NCI-H187 (cell line): ENCODE measurements at places on chromosomes 7 and 10.

DNA sequence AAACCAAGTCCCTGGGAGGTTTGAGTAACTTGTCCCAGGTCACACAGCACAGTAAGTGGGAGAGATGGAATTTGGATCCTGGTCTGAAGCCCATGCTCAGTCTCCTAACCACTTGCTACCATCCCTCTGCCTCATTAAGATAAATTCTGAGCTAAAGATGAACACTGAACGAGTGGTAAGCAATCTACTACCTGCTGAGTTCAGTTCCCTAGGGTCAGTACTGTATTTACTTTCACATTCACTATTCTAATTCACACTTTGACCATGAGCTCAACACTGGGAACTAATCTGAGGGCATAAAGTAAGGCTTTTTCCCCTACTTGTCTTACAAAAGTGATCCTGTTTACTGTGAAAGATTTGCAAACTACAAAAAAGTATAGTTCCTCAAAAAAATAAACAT, 2.4 kb downstream of the UROS start:
- DNase-seq: no peak

DNA sequence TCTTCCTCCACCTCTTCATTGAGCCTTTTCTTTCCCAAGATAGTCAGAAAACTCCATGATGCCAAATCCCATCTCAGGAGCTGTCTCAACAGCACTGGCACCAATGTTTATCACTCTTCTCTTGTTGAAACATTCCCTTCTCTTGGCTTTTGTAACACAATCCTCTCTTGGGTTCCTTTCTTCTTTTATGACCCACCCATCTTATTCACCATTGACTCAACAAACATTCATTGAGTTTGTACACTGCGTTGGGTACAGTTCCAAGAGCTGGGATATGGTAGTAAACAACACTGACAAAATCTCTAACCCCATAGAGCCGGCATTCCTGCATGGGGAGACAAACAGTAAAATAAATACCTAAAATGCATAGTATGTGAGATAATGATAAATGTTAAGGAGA, 577.5 kb downstream of the INHBA start:
- no peak for DNase-seq

DNA sequence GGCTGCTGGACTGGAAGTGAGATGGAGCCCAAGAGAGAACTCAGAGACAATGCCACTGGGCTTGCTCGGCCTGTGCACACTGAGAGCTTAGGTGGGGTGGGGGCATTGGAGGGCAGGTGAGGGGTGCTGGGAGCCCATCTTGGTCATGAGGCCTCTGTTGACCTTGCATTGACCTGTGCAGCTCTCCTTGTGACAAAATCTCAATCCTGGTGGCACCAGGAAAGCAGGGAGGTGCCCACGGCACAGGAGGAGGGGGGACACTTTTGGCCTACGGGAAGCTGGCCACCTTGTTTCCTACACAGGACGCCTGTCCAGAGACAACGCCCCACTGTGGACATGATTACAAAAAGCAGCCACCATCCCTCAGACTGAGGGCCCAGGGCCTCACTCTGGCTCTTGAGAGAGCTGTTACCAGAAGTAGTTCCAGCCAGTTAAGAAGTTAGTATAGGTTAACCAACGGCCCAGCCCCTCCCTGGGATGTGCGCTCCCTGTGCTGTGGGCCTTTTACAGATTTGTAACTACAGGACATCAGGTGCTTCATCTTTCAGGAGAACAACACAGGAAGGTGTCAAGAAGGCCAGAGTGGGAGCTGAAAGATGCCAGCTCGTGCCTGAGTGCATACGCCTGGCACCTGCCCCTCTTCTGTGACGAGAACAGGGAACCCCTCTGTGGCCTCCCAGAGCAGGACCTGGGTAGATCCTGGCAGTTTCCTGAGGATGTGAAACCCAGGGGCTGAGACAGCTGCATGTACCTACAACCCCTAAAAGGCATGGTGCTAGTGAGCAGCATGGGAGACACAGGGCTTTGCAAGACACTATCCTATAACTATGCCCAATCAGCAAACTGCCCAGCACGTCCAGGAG, 10.3 kb downstream of the PKD1L1 start:
- DNase-seq: no peak

DNA sequence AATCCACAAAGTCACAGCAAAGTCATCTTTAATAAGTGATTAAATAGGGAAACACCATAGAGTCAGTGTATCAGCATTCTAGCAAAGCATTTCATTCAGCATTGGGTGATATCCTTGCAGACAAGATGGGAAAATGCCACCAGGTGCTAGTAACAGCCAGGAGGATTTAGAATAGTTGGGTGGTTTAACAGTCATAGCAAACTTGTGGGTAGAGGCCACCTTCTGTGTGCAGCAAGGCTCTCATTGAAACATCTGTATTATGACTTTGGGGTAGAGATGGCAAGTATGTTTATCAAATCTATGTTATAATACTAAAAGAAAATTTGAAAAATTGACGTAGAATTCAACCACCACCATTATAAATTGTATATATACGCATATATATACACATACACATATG, 26.4 kb upstream of the ADO start:
- no peak for DNase-seq

- DNase-seq: no peak
These were observed 131.0 kb upstream of the BET1 start for GRCh38 chr7:94135180-94135579.

DNA sequence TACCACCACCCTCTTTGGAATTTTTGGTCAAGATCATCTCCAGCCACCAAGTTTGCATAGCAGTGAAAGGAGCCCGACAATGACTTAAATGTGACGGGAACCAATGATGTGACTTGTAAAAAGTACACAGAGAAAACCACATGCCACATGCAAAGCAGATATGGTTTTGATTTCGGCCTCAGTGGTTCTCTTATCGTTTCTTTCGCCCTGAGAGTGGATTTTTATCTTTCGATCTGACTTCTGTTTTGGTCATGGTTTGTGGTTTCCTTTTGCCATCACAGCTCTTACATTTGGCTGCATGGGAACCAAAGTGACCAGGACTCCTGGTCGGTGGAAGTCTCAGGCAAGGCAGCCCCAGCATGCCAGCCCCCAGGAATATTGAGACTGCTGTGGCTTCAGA, 31.5 kb downstream of the TCF7L2 start:
- DNase-seq: no peak

DNA sequence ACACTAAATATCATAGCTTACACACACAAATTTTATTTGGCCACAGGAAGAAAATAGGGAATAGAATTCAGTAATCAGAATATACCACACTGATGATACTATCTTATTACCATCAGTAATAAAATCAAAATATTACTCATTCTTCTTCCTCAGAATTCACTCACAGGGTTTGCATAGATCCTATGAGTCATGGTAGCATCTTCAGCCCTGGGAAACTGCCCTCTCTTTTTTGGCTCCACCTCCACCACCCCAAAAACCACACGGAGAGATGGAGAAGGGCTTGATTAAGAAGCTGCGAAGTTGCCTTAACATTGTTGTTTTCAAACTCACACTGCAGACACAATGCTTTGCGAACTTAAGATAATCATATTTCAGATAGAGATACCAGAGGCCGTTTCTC, 154.1 kb upstream of the AHR start:
- DNase-seq: no peak

DNA sequence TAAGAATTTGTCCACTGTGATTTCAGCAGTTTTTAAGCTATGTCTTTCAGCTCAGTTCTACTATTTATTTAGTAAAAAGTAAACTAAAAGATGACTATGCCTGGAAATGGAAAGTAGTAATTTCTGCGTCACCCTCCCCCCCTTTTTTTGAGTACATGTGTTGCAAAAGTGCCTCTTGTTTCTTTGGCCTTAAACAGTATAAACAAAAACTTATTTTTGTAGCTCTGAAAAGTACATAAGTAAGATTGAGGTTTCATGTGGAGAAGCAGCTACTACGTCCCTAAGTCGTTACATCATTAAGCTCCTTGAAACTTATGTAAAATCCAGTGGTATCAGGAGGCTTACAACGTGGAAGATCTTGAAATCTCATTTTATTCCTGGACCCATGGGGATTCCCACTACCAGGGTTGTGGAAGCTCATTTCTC, 46.3 kb upstream of the HBP1 start:
- DNase-seq: no peak

DNA sequence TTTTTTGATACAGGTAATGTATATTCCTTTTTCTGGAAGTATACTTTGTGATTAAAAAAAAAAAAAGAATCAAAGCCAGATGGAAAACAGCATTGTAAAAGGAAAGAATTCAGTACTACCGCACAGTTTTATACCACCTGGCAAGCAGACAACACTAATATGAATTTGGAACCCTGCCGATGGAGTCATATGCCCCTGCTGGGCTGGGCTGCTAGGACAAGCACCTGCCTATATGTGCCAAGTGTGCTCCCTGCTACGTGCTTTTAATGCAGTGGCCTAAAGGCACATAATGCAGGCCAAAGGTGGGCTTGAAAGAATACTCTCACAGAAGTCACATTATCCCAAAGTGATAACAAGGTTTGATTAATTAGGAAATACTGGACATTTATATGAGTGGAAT, 29.8 kb upstream of the WAC start:
- peak; percentile 6 for DNase-seq

GRCh38 chr10:63611078-63611477, 89.9 kb downstream of the REEP3 start:
- no peak for DNase-seq

DNA sequence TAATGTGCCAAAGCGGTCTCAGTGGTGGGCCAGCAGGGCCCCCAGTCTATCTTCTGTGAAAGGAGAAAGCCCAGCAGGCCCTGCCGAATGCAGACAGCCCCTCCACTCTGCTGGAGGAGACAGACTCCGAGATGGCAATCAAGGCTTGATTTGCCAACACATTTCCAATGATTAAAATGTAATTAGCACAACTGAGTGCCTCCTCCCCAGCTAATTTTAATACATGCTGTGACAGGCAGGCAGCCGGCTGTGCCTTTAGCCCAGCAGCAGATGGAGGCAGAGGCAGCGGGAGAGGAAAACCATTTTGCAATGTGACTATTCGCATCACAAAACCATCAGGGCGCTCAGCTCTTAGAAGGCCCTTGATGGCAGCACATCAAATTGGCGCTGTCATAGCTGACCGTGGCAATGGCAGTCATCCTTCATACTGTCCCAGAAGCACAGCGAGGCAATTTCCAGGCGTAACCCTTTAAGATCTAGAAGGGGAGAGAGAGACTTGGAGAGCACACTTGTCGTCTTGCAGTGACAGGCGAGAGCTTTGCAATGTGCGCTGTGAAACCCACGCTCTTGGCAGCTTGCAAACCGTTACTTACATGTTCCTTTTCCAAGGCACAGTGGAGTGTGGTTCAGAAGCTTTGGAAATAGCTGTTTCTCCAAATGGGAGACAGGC, 714.8 kb upstream of the GALNT17 start:
- DNase-seq: peak; percentile 28

GRCh38 chr10:107969936-107970335, 805.4 kb upstream of the SORCS1 start:
- DNase-seq: no peak

DNA sequence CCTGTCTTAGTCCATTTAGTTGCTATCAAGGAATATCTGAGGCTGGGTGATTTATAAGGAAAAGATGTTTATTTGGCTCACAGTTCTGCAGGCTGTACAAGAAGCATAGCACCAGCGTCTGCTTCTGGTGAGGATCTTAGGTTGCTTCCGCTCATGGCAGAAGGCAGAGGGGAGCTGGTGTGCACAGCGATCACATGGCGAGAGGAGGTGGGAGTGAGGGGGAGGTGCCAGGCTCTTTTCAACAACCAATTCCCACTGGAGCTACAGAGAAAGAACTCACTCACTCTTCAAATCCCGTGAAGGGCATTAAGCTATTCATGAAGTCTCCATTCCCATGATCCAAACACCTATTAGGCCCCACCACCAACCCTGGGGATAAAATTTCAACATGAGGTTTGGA, 371.6 kb downstream of the SH2D4B start:
- DNase-seq: no peak

- DNase-seq: no peak
These were observed 1174.3 kb downstream of the XPNPEP1 start for GRCh38 chr10:108749042-108749441.

DNA sequence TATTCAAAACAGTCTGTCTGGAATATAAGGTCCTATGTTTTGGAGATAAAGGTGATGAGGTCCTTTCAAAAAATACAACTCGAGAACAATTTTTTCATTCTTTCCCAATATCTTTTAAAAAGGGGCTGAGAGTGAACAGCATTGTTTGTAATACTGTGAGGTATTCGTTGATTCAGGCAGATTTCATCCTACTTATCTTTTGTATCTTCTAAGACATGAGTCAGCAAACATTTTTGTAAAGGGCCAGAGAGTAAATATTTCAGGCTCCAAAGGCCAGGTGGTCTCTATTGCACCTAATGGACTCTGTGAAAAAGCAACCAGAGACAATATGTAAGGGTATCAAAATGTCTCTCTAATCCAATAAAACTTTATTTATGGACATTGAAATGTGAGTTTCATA, 8.1 kb upstream of the ANK3 start:
- DNase-seq: no peak

GRCh38 chr7:70434376-70434775, 697.6 kb upstream of the GALNT17 start:
- no peak for DNase-seq

GRCh38 chr7:50619684-50620083, 54.5 kb upstream of the DDC start:
- no peak for DNase-seq

DNA sequence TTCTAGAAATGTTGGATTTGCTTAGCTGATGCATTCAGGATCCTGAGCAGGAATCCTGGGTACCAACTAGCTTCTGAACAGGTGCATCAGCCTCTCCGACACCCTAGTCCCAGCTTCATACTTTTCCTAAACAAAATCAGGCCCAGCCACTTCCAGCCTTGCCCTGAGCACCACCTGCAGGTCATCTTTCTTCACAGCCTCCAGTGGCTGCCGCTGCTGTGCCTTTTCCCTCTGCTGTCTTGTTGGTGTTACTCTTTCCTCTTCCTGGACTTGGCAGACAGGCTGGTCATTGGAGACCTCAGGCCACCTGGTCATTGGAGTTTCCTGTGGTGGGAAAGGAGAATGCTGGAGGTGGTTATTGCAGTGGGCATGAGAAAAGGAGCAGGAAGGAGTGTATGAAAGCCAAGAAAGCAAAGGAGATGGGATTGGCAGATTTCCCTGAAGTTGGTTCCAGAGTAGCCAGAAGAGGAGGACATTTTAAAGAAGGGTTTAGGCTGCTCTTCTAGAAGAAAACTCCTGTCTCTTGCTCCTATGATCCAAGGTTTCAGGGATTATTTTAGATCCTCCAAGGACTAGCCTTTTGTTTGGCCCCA, 48.2 kb upstream of the NFKB2 start:
- DNase-seq: no peak

- DNase-seq: no peak
These were observed 150.7 kb upstream of the KLF14 start for GRCh38 chr7:130884437-130885417.

DNA sequence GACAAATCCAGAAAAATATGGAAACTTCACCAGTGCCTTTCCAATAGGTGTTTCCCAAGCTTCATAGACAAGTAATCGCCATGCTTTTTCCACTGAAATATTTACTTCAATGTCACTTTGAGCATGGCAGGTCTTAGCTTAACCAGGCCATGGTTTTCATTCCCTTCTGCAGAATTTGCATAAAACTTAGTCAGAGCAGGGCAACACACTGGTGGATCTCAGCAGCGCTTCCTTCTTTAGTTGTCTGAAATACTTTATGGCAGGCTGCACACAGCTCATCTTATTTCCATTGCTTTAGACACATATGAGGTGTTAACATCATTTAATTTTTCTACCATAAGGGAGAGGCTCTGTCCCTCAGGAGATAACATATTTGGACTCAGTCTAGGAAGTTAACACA, 102.9 kb upstream of the AHR start:
- no peak for DNase-seq
